CD4-positive, alpha-beta memory T cell (primary cell): ENCODE measurements at places on chromosomes 13 and 19.

DNA sequence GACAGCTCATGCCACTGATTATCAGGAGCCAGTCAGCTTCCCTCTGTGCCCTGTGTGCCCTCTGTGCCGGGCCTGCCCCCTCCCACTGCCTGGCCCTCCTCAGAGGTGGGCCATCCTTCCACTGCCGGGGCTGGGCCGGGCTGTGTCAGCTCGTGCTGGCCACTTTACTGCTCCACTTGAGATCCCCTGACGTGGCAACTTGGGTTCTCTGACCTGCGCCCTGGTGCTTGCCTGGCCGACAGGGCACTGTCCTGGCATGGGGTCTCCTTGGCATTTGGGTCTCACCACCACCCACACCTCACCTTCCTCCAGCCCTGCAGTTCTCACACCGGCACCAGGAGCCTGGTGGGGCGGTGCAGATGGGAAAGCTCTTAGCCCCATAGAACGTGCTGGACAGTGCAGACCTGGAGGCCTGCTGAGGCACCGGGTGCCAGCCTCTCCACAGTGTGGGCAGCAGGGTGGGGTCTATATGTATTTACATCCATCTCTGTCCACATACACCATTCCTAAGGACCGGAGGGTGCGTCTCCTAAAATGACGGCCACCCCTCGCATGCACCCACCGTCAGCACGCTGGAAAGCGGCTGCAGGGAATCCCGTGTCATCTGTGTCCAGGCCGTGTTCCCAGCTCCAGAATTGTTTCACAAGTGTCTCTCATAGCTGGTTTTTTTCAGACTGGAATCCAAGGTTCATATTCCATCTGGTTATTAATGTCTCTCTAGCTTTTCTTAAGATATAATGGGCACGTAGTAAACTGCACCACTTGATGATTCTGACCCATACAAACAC lies 11.8 kb downstream of the DAZAP1 start:
- DNase-seq: no peak

- DNase-seq: no peak
Observed at GRCh38 chr13:78239714-78240113, 321.1 kb upstream of the EDNRB start.

DNA sequence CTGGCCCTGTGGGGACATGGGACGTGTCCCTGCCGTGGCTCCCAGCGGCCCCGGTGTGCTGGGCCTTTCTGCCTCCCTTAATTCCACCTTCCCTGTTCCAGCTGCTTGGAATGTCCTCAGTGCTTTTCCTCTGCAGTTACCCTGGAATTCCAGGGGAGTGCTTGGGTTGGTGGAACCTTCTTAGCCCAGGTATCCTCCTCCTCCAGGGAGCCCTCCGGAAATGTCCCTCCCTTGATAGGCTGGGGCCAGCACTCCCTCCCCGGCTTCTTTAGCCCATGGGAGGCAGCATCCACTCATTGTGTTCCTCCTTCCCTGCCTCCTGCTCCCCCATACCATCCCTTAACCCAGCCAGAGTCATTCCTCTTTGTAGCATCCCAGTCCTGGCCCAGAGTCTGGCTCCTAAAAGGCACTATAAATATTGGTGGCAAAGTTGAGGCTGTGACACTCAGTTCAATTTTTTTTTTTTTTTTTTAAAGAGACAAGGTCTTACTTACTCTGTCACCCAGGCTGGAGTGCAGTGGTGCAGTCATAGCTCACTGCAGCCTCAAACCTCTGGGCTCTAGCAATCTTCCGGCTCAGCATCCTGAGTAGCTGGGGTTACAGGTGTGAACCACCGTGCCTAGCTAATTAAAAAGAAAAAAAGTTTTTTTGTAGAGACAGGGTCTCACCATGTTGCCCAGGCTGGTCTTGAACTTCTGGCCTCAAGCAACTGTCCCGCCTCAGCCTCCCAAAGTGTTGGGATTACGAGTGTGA lies 13.7 kb upstream of the SLC7A10 start:
- DNase-seq: no peak

DNA sequence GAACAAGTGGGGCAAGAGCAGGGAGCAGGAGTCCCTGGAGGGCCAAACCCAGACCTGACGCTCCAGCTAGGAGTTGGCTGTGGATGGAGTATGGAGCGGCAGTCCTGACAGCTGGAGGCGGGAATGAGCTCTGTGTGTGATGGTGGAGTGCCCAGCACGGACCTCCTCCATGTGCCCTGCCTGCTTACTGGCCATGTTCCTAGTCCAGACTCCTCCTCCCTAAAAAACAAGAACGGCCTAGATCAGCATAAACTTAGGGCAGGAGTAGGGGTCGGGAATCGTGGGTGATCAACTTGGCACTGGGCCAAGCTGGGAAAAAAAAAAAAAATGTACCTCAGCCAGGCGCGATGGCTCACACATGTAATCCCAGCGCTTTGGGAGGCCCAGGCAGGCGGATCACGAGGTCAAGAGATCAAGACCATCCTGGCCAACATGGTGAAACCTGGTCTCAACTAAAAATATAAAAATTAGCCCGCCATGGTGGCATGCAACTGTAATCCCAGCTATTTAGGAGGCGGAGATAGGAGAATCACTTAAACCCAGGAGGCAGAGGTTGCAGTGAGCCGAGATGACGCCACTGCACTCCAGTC lies 29.5 kb downstream of the LTBP4 start:
- no peak for DNase-seq

GRCh38 chr19:55224038-55224665 lies 4.4 kb downstream of the TMEM86B start:
- DNase-seq: no peak

GRCh38 chr19:14103310-14103709 lies 12.8 kb upstream of the SAMD1 start:
- DNase-seq: no peak

DNA sequence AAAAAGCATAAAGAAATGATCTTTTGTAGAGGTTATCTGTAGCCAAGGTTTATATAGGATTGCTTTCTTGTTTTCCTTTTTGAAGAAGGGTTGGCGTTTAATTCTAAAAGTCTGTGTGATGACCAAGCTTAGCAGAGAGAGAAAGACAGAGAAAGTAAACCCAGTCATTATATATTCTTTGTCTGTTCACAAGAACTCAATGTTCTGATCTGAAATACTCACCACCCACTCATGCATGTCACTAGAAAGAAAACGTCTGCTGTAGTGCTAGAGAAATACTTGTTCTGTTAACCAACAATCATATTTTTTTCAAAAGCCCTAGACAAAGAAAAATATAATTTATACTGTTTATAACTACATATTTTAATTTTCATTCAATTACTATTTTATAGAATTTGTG lies 173.7 kb upstream of the SLITRK5 start:
- DNase-seq: no peak
